Fibroblast of upper back skin (primary cell): ENCODE measurements at places on chromosomes 2 and 18.
A peak's percentile ranks its signal among the peaks of the same experiment; 100 is the strongest.

GRCh38 chr2:38947241-38948239 is 57.9 kb downstream of the ARHGEF33 start:
- DNase-seq: peak; percentile 67

- no peak for DNase-seq
Measured at GRCh38 chr2:190408538-190409271, 550 bp downstream of the MFSD6 start.

GRCh38 chr2:16012626-16013358 is 72.4 kb downstream of the MYCN start:
- no peak for DNase-seq

DNA sequence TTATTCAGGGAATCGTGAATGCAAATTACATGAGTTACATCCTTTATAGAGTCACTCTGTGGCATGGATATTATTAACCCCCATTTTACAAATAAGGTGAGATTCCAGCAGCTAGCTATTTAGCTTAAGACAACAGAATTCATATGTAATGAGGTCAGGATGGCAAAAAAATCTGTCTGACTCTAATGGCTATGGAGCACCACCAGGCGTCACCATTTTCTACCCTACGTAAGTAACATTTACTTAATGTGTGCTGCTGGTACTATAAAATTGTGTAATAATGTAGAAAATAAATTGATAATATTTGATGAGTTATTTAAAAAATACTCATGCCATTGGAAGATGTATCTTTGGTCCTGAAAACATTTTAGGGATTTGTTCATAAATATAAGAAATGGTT is 2040.1 kb upstream of the LRRTM1 start:
- peak; percentile 6 for DNase-seq

DNA sequence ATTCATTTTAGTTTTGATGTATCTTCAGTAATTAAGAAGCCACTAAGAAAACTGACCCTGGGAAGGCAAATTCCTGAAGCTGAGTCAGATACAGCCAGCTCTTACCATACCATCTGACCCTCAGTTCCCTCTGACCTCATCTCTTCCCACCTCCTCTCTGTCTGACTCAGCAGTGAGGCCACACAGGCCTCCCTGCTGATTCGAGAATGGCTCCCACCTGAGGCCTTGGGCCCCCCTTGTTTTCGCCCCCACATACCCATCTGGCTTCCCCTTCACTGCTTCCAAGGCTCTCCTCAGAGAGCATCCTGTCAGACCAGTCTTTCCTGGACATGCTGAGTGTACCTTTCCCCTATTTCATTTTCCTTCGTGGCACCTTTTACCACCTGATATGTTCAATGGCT is 71.0 kb upstream of the CYP1B1 start:
- DNase-seq: peak; percentile 97

DNA sequence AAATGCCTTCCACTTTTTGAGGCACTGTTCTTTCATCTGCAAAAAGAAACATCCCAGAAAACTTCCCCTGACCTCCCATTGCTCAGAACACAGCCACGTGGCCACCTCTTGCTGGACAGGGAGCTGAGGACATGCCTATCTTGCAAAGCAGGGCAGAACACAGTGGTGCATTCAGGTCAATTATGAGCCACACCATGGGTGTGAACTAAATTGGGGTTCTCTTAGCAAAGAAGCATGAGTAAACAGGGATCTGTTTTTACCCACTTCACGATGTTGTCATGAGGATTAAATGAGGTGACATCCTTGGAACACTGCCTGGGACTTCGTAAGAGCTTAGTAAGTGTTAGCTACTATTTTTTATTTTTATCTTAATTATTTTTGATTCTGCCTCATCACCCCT is 25.1 kb downstream of the BMP10 start:
- no peak for DNase-seq

DNA sequence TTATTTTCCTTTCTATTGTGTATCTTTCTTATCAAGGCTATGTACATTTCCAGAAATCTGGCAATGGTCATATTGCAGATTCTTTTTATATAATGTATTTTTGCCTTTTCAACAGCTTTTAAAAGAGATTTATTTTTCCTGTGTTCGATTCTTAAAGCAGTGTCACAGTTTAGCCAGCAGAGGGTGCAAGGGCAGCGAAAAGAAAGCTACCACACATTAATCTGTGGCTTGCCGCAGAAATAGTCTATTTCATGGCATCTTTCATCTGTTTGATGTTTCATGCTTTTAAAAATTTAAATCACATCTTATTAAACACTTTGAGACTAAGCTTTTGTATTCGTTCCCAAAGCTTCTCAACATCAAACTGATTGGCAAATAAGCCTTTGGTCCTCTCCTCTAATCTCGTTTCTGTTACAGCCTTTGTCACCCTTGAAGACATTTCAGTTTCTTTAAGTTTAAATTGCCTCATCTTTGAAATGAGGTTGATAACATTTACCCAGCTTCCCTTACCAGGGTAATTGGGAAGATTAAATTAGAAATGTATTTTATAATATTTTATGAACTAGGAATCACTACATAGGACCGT is 73.3 kb downstream of the PIK3C3 start:
- peak; percentile 44 for DNase-seq

- DNase-seq: no peak
Measured at GRCh38 chr2:190582736-190583506, 48.4 kb upstream of the NEMP2 start.

GRCh38 chr2:174492963-174493431 is 6.2 kb upstream of the GPR155 start:
- DNase-seq: no peak

- no peak for DNase-seq
Measured at GRCh38 chr2:131033786-131034121, 59.5 kb downstream of the FAM168B start.
